ENCODE measurements at places on chromosomes 11 and 22.

- DNase-seq = no peak
Observed at GRCh38 chr11:34075178-34075820, 23.8 kb downstream of the CAPRIN1 start.

DNA sequence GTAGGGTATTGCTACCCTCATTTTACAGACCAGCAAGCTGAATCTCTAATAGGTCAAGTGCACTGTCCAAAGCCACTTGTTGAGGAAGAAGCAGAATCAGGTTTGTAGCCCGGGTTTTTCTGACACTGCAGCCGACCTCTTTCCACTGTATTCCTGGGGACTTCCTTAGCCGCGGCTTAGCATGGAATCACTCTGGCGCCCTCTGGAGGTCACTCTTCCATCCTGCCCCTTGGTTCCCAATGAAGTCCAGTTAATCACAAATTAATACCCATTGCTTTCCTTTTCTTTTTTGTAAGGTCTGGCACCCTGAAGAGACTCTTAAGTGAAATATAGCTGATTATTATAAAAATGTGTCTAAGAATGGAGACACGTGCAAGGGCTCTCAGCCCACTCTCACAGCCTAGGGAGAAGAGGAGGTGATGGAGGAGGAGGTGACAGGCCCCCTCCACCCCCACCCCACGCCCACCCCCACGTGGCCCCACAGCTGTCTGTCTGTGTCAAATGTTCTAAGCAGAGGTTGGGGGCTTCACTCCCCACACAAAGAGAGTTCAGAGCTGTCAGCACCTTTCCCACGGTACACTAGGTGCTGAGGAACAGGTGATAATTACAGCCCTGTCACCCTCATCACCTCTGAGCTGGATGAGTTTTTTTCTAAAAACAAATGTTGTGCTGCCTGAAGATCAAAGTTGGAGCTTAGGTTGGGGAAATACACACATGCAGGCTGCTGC lies 57.7 kb upstream of the DRD2 start:
- peak; percentile 84 for DNase-seq

DNA sequence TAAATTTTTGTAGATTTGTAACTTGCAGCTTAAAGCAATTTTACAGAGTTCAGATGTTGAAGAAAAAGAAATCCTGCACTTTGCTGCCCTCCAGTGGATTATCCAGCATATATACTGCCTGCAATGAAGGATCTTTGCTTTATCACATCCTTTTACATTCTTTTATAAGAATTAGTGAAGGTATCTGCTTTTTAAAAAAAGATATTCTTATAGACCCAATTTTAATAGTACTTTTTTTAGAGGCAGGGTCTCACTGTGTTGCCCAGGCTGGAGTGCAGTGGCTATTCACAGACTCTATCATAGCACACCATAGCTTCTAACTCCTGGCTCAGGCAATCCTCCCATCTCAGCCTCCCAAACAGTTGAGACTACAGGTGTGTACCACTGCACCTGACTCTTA lies 60.7 kb downstream of the TTC17 start:
- no peak for DNase-seq

- no peak for DNase-seq
Observed at GRCh38 chr22:36222887-36223450, 16.4 kb downstream of the APOL2 start.

DNA sequence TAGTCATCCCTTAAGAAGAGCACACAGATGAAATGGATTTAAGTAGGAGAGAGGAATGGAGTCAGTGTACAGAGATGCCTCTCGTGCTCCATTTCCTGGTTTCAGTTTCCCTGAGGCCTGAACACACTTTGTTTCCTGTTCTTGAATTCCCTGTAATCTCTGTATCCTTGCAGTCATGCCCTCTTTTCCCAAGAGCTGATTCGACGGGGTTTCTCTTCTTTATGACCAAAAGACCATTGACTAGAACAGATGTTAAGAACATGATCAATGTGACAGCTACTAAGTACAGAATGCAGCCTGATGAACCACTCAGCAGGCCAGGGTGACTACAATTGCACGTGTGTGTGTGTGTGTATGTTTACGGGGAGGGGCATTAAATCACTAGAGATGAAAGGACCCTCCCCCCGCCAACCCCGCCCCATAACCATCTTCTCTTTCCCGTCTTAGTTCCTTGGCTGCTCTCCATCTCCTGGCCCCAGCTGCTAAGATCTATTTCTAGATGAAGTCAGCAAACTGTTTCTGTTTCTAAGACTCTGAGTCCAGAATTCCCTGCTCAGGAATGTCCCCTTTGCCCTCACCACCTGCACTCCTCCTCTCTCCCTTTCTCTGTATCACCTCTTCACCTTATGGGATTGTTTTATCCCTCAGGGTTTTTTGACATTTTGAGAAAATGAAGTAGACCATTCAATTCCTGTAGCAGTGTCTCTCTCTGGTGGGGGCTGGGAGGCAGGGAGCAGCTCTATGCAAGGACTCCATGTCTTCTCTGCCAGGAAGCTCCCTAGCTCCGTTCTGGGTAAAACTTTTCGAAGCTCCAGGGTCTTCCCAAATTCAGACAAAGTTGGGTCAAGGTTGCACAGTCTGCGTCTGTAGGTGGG lies 26.0 kb downstream of the SLC22A6 start:
- no peak for DNase-seq

DNA sequence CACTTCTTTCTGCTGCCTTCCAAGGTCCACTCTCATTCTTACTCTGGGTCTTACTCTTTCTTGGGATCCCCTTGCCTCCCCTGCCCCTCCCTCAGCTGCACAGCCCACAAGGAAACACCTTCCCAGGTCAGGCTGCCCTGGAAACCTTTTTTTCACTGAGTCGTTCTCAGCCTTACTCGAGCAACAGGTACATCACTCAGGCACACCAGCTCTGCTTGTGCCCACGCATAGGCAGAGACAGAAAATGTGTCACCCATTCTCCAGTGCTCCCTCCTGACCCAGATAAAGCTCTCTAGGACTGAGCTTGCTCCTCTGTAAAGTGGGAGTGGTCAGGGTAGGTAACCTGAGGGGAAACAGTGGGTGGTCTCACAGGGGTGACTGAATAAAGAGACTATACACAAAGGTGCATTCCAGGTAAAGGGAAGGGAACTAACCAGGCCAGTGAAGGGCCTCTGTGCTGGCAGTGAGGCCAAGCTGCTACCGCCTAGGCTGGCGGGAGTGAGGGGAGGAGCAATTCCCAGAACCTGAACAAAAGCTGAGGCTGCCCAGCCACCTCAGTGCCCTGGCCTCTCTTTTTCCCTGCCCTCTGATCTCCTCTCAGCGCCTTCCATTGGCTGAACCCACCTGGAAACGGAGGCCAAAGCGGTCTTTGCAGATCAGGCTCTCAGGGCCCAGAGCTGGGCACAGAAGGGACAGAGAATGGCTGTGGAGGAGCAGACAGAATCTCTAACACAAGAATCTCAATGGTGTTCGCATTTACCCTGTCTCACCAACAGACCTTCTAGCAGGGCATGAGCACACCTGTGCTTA lies 15.9 kb downstream of the PRG3 start:
- DNase-seq = no peak

GRCh38 chr22:40279017-40279416 lies 67.3 kb upstream of the ADSL start:
- no peak for DNase-seq

DNA sequence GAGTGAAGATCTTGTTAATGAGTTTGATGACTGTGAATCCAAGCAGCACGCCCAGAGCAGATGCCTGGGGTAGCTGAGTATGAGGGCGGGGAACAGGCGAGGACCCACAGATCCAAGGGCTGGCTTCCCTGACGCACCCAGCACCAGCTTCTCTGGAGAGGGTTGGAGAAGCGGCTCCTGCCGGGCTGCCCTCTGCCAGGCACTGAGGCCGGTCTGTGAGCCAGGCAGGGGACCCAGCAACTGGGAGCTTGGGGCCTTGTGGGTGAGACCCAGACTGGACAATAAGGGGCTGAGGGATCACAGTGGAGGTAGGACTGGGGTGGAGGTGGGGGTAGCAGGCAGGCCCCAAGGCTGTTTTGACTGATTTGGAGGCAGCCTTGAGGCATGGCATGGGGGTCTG lies 8.6 kb upstream of the SYT12 start:
- DNase-seq = no peak

GRCh38 chr11:71078482-71078881 lies 173.9 kb downstream of the SHANK2 start:
- DNase-seq = no peak

DNA sequence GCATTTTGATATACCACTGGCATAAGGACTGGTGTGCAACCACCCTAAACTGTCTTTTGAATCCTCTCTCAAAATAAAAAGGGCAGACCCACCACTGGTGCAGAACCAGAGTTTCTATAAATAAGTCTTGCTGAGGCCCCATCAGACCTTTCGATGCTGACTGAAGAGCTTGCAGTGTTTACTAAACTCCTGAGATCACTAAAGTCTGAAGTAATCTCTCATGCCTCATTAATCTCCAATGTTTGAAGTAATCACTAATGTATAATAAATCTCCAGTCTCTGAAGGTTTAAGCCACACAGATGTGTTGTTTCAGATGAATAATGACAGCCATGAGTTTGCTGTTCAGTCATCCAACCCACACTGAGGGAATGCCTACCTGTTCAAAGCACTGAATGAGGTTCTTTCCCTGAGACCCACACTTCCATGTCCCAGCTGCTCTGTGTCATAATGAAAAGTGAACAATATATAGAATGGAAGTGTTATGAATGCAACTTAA lies 50.6 kb upstream of the DEUP1 start:
- DNase-seq = no peak

- DNase-seq = no peak
Observed at GRCh38 chr11:25790396-25790795, 541.5 kb upstream of the ANO3 start.

DNA sequence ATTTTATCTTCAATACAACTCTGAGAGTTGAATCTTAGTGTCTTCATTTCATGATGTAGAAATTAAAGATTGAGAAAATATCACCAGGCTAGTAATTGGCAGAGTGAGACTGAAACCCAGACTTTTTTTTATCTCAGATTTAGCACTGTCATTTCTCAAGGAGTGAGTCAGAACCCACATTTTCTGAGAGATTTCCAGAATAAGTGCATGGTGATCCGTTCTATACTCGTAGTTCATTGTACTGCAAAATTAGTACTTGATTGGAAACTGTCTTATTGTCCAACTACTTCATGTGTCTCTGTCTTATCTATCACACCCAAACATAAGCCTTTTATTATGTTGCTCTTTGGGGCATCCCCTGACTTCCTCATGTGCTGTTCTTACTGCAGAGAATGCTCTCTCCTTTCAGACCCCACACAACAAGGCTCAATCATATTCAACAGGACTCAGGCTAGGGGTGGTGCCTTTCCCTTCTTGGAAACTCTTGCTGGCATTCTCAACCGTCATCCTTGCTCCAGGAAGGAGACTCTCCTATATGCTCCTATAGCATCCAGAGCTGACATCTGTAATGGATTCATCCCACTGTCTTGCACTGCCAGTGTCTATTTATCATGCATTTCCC lies 76.7 kb upstream of the BLID start:
- DNase-seq = no peak
